ENCODE measurements at places on chromosomes 2 and 18.

- DNase-seq, result peak; percentile 70
Observed at GRCh38 chr2:217993817-217994463, 8.9 kb downstream of the TNS1 start.

DNA sequence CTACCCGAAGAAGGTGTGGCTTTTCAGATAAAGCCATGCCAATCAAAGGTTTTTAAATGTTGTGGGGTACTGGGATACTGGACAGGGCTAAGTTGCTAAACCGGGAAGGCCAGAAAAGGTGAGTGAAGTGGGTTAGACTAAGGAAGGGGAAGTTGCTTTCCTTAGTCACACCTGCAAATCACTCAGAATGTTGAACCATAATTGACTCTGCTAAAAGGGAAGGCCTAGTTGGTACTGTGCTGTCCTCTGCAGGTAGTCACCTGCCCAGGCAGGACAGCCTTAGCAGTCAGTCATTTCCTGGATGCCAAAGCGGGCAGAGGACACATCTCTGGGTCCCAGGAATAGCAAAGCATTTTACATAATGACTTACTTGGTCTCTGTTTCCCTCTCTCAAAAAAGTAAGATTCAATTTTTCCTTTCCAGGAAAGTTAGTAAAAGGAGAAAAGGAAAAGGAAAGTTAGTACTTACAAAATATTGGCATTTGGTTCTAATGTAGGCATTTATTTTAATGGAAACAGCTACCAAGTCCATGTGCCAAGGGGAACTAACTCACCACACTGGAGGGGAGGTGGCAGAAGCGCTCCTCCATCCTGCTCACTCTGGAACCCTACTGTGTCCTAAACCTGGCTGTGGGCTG, 60.3 kb downstream of the RFTN2 start:
- no peak for DNase-seq

- no peak for DNase-seq
Observed at GRCh38 chr2:108392029-108392428, 14.3 kb downstream of the SULT1C4 start.

DNA sequence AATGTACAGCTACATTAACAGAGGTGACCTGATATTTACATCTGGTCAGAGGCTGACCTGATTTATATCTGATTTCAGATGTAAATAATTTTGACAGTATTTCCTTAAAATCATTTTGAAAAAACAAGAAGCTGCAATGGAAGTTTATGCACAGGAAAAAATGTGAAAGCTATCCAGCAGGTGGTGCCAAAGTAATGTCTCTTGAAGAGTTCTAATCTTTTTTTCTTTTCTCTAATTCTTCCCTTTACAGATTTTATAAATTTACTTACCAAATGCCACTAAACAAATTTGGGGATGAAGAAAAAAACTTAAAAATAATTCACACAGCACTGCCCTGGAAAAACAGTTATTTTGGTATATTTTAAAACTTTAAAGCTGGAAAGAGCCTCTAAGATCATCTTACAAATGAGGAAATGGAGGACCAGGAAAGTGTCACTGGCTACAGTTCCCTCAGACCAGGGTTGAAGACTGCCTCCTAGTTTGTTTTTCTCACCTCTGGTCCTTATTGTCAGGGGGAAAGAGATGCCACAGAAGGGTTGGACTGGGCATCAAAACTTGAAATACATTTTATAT, 16.4 kb upstream of the FBLN7 start:
- peak; percentile 38 for DNase-seq

GRCh38 chr2:98822301-98823164, 91.6 kb upstream of the MGAT4A start:
- peak; percentile 66 for DNase-seq

- no peak for DNase-seq
Observed at GRCh38 chr2:189291460-189291859, 111.9 kb upstream of the COL5A2 start.

DNA sequence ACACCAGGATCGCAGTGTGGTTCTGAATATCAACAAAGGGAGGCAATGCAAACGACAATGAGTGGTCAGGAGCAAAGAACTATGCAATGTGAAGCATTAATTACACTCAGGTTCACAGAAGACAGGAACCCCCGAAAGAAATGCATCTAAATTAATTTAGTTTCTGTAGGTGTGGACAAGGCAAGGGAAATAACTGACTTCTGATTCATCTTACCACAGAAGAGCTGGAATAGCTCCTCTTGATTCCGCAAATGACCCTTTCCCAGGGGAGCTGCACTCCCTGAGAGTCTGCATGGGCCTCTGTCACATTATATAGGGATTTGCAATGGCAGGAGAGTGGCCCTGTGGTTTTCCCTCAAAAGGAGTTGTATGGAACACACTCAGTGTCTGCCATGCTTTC, 263.9 kb upstream of the APCDD1 start:
- no peak for DNase-seq

DNA sequence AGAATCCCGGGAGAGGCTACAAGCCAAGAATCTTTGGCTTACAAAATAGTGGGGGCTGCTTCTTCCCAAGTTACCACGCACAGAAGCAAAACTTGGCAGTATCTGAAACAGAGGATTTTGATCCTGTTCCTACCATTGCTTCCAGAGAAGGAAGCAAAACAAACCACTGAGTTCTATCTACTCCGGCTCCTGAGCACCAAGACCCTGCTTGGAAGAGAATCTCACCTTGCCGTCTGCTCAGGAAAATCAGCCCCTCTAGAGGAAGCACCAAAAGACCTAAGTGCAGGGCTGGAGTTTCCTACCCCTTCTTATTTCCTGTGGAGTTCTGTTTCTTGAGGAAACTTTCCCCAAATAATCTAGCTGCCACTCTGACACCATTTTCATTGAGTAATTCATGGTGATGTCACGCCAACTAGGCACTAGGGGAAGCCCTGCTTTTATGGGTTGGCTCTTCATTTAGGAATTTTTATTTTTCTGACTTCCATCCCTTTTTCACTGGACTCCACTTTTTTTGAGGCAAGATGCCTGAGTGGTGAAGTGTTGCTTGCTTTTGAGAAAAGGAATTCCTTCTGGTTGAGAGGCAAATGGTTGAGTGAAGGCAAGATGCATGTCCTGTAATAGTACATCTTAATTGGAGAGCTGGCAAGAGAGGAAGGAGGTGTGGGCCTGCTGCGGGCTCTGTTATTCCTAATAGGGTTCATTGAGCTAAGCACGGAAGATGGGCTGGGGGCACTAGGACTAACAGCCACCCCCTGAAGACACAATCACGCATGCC, 36.8 kb upstream of the EML4 start:
- DNase-seq, result no peak

DNA sequence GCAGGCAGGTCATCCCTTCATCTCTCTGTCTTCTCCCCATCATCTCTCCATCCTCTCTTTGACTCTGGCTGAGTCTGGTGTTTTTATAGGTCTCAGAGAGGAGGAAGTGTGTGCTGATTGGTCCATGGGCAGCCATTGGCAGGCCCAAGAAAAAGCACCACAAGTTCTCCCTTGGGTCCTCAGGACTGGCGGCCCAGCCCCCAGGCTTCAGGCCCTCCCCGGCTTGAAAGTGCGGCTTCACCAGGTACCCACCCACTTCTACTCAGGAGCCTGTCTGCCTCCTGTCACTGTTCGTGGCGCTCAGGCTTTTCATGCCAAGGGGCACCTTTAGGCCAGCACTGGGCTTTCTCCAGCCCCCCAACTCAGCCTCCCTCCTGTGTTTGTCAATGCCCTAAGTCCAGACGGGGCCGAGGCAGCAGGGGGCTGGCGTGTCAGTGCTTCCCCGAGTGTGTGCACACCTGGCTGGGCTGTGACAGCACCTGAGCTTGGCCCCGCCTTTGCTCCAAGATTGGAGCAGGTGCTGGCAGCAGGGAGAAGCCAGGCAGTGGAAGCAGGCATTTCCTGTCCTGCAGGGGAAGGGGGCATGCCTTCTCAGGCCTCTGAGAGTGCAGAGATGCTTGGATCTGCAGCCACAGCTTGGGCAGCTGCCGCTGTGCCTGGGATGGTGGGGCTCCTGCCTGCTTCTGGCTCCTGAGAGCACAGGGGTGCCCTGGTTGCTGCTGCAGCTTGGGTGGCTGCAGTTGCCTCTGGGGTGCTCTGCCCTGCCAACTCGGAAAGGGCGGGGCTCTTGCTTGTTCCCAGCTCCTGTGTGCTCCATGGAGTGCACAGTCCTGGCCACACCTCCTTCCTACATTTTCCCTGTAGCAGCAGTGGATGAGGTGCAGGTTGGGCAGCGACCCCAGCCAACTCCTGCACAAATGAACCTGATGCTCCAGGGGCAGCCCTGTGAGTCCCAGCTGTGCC, 34.1 kb downstream of the FBXO48 start:
- DNase-seq, result no peak

- DNase-seq, result no peak
Observed at GRCh38 chr2:150485871-150486538, 1.5 kb downstream of the RND3 start.

DNA sequence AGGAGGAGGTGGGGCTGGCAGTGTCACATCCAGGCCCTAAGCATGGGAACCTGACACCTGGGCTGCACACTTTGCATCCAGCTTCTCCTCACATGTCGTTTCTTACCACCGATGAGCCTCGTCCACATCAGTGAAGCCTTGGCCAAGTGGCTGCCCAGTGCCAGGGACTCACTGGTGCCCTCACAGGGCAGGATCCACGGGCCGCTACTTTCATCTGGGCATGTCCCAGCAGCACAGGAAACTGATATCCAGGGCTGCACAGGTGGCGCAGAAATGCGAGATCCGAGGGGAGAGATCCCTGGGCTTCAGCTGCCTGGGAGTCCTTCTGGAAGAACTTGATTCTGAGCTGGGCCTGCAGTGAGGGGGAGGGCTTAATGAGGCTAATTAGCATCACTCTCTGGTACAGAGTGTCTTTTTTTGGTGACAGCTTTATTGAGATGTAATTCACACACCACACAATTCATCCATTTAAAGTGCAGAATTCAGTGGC, 291.6 kb upstream of the HDAC4 start:
- DNase-seq, result no peak

DNA sequence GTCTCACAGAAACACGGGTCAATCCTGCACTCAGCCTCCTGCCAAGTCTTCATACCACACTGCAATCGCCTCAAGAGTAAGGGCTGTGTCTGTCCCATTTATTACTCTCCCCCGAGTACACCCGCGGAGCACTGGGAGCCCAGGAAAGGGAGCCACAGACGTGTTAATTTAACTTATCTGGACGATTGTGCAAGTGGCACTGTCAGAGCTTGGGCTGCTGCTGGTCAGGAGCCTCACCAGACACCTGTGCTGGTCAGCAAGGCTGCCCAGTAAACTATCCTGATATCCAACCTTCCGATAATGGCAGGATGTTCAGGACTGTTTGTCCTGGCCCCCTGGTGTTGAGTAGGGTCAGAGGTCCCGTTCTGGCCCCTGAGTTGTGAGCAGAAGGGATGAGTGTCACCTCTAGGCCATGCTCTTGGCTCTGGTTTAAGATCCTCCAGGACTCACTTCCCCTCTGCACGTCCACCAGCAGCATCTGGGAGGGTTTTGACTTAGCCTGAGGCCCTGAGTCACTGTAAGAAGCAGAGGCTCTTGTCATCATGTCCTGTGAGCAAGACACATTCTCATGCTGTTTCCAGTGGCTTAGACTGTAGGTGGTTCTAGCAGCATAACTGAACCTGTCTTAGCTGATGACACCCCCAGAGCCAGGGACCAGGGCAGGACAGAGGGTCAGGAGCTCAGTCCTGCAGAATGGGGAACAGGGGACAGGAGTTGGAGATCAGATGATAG, 82.5 kb upstream of the ARL4C start:
- DNase-seq, result no peak

GRCh38 chr2:216830346-216830745, 29.5 kb downstream of the TNP1 start:
- DNase-seq, result no peak

- no peak for DNase-seq
Observed at GRCh38 chr2:101479328-101479727, 4.4 kb upstream of the RFX8 start.

- DNase-seq, result no peak
Observed at GRCh38 chr2:510839-511238, 166.4 kb downstream of the TMEM18 start.

DNA sequence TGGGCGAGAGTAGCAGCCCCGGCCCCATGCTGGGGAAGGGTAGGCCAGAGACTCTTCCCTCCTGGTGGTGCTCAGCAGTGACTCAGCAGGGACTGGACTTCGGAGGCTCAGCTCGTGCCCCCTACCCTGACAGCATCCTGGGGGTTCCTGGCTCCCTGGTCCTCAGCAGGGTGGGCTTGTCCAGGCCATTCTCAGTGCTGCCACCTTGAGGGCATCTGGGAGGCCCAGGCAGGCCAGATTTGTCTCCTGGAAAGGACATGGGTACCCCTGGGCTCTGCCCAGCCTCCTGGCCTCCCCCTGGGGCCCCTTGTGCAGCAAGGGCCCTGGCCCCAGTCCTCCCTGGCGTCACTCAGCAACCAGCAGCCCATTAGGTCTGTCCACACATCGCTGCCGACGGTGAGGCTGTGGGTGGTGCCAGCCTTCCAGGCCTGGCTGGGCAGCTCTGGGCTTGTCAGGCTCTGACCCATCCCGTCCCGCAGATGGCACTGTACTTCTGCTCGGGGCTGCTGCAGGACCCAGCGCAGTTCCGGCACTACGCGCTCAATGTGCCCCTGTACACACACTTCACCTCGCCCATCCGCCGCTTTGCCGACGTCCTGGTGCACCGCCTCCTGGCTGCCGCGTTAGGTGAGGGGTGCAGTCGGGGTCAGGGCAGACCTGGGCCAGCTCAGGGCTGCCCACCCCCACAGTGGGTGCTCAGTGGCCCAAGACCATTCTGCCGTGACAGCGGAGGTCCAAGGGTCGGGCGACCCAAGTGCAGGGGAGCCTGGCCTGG, 45.0 kb upstream of the ALPP start:
- no peak for DNase-seq

- DNase-seq, result no peak
Observed at GRCh38 chr18:54616220-54616848, 25.3 kb downstream of the DYNAP start.

GRCh38 chr2:82834893-82835292, 1624.2 kb downstream of the SUCLG1 start:
- DNase-seq, result no peak

- DNase-seq, result no peak
Observed at GRCh38 chr2:216737676-216738075, 42.3 kb upstream of the IGFBP5 start.

GRCh38 chr2:234161932-234162331, 111.4 kb downstream of the SPP2 start:
- DNase-seq, result no peak

GRCh38 chr2:49954059-49954458, 799.7 kb upstream of the FSHR start:
- no peak for DNase-seq

DNA sequence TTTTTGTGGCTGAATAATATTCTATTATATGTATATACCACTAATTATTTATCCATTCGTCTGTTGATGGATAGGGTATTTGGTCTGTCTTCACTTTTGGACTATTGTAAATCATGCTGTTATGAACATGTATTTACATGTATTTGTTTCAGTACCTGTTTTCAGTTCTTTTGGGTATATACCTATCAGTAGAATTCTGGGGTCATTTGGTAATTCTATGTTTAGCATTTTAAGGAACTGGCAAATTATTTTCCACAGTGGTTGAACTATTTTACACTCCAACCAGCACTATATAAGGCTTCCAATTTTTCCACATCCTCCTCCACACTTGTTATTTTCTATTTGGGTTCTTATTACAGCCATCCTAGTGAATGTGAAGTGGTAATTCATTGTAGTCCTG, 12.4 kb upstream of the TANK start:
- DNase-seq, result no peak
